HFFc6 (cell line): ENCODE measurements at places on chromosomes 7 and 10. TPM values are rescaled to one million over a fixed set of nuclear protein-coding genes. Genes with fewer than 3 reads are reported as not detected.

GJC3 gene
- not detected in 3 replicates for total RNA-seq

GPER1 gene
- 4.8 to 7.9 TPM (median 6.1 TPM) in 3 replicates for total RNA-seq

SMNDC1 gene
- total RNA-seq: 29.7 to 33.9 TPM (median 31.0 TPM) in 3 replicates

CYP3A4 gene
- not detected in 3 replicates for total RNA-seq

ITPRID1 gene
- not detected in 3 replicates for total RNA-seq

ASB15 gene
- not detected in 3 replicates for total RNA-seq
